Skeletal muscle cell (primary cell): ENCODE measurements at places on chromosomes 16 and 17.
A peak's percentile ranks its signal among the peaks of the same experiment; 100 is the strongest.

DNA sequence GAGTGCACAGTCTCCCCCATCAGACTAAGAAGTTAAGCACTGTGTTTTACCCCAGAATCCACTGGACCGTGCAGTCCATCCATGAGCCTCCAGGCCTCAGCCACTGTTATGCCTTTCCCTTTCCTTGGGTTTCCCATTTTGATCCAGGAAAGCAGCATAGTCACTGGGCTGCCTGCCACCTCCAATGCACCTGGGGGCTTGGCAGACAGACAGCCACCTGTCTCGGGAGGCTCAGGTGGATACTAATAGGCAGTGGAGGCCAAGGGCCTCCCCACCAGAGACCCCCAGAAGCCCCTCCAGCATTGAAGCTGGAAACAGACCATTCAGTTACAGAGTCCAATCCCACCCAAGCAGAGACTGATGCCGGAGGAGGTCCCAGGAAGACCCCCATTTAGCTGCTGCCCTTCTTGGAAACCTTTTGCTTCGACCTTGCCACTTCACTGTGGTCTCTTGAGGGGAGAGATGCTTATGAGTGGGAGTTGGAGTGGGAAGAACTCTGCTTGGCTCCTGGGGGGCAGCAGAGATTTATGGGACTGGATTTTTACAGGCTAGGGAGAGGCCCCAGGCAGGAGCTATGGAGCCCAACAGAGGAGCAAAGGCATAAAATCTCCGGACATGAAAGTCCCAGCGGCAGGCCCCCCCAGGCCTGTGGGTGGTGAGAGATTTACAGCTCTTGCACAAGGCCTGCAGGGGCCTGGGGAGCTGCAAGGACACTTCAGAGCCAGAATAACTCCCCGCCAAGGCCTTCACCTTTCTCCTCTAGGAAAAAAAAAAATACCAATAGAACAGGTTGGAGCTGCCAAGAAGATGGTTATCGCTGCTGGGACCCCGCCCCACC, 12.2 kb upstream of the SP2 start:
- DNase-seq, result peak; percentile 37

GRCh38 chr16:1980030-1980769, 1.1 kb downstream of the NOXO1 start:
- no peak for DNase-seq

GRCh38 chr17:19646788-19647696, 1.5 kb upstream of the ALDH3A2 start:
- no peak for DNase-seq

DNA sequence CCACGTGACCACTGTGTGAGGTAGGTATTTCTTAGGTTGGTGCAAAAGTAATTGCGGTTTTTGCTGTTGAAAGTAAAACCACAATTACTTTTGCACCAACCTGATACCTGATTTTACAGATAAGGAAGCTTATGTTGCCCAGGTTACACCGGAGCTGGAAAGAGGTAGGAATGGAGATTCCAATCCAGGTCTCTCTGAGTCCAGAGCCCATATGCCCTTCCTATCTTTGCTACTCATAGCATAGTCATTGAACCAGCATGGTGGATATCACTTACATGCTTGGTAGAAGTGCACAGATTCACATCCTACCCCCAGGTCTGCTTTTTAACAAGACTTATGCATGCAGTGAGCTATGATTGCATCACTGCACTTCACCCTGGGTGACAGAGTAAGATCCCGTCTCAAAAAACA, 61.8 kb downstream of the ARSG start:
- DNase-seq, result no peak

- no peak for DNase-seq
Observed at GRCh38 chr17:12047681-12048376, 27.2 kb downstream of the MAP2K4 start.

DNA sequence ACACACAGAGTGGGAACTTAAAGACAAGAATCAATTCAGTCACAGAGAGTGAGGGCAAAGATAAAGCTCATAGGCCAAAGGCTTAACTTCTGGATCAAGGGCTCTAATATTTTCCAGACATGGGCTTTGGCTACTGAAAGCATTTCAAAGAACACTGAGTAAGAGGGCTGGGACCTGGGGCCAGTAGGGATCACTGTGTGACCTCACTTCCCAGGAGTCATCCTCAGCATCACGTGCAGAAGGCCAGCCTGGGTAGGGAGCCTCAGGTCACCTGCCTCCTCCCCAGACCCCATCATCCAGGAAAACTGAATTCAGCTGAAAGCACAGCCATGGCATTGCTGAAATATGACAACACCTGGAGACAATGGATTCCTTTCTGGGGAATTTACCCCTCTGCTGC, 163.5 kb downstream of the RAB11FIP4 start:
- DNase-seq, result no peak

GRCh38 chr16:80946481-80946880, 60.2 kb downstream of the CMC2 start:
- peak; percentile 25 for DNase-seq

DNA sequence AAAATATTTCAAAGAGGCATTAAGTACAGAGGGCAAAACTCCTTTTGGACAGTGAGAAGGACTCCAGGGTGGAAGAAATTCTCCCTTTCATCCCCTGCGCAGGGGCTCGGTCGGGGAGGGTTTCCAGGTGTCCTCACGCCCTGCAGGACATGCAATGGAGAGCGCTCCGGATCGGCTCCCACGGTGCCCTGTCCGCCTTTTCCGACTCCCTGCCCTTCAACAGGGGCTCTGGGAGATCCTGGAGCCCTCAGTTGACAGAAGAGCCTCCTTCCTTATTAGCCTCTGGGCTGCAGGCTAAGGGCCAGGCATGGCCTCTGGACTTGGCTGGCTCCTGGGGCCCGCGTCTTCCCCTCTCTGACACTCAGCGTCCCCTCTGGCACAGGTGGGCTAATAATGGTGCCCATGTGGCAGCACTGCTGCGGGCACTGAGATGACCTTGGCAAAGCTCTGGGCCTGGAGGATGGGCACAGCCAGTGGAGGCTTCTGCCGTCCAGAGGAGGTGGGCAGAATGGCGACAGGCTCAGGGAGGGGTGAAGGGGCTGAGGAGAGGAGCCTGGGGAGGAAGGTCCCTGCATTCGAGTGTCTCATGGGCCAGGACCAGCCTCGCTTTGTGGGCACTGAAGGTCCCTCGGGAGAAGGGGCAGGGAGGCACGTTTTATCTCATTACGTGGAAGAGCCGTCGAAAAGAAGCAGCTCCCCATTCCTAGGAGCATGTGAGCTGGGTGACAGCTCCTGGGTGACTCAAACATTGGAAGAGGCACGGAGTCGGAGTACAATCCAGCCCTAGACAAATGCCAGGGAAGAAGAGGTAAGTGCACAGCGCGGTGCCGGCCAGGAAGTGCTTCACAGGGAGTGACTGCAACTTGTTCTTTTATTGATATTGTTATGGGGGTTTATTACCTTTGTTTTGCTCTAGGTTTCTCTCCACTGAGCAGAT, 161.7 kb downstream of the IRF8 start:
- no peak for DNase-seq

DNA sequence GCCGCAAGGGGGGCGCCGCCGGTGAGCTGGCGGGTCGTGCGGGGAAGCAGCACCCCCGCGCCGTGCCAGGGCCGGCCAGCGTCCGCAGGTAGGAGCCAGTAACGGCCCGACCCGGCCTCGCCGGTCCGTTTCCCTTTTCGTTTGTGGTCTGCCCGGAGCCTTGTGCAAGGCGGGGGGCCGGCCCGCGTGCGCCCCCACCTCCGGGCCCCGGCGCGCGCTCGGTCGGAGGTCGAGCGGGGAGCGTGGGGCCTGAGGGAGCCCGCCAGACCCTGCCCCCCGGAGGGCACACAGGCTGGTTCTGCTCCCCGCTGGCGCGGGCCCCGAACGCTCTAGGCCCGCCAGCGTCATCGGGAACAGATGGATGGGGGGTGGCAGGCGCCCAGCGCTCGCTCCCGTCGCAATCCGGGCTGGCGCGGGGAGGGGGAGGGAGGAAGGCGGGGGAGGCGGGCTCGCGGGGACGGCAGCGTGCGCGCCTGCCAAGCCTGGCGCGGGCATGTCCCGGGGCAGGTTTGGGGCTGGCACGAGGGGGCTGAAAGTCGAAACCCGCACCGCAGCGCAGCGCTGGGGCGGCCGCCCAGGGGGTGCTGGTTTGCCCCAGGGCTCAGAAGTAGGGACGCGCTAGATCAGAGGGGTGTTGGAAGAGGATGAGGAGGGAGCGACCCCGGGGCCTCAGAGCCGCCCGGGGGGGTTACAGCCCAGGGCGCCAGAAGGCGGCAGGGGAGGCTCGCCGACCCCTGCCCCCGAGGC, 1.5 kb upstream of the GSE1 start:
- DNase-seq, result peak; percentile 49
